ENCODE measurements at places on chromosomes 6 and 20.

- no peaks in the 10 kb centered on the region for H3K4me1 ChIP-seq
- DNase-seq, result no peak
- no peaks in the 10 kb centered on the region for H3K36me3 ChIP-seq
- no peak overlapping the region for H3K4me3 ChIP-seq
- H3K27ac ChIP-seq, result no peak overlapping the region
Measured at GRCh38 chr6:155498370-155498769, 42.7 kb upstream of the NOX3 start.

DNA sequence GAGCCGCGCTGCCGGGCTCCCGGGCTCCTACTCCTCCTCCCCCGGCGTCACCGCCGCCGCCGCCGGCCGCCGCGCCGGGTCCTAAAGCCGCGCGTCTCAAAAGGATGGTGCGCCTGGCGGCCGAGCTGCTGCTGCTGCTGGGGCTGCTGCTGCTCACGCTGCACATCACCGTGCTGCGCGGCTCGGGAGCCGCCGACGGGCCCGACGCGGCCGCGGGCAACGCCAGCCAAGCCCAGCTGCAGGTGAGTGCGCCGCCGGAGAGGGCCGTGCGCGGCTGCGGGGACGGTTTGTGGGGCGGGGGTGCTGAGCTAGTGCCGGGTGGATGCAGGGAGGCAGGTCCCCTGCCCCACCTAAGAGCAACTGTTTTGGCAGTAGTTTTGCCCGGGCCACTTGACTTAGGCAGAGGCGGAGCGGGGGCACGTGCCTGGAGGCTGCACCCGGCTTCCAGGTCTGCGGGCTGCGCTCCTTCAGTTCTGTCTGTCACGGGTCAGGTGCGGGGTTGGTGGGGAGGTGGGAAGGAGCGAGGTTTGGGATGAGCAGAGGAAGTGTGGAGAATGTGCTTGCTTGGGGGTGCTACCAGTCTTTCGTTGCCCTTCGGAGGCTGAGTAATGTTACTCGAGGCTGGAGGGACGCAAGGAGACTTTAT is 722 bp downstream of the ISM1 start:
- peak; percentile 48 for DNase-seq
- peak overlapping the region; percentile 25 for H3K27ac ChIP-seq
- peaks cover 9% of the 10 kb centered on the region for H3K4me1 ChIP-seq
- H3K27me3 ChIP-seq, result peaks cover 4% of the 10 kb centered on the region

DNA sequence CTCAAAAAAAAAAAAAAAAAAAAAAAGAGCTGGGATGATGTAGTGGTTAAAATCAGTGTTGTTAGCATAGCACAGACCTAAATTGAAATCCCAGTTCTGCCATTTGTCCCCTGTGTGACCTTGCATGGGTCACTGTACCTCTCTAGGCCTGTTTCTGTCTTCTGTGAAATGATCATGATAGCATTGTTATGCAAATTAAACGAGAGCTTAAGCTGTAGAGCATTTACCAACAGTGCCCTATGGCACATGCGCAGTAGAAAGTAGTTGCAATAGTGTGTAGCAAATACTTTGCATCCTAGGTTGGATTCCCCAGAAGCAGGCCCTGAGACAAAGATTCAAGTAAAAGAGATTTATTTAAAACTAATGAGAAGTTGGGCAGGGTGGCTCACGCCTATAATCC is 7.3 kb downstream of the PSORS1C2 start:
- H3K36me3 ChIP-seq, result no peaks in the 10 kb centered on the region
- no peak for DNase-seq
- H3K4me1 ChIP-seq, result no peaks in the 10 kb centered on the region
- H3K27ac ChIP-seq, result no peak overlapping the region
- H3K4me3 ChIP-seq, result no peak overlapping the region
- no peaks in the 10 kb centered on the region for H3K27me3 ChIP-seq

- H3K4me3 ChIP-seq, result no peak overlapping the region
- H3K27ac ChIP-seq, result no peak overlapping the region
- H3K27me3 ChIP-seq, result no peaks in the 10 kb centered on the region
- H3K36me3 ChIP-seq, result no peaks in the 10 kb centered on the region
- no peaks in the 10 kb centered on the region for H3K4me1 ChIP-seq
- DNase-seq, result no peak
Measured at GRCh38 chr6:140225701-140226436, 851.4 kb upstream of the CITED2 start.

DNA sequence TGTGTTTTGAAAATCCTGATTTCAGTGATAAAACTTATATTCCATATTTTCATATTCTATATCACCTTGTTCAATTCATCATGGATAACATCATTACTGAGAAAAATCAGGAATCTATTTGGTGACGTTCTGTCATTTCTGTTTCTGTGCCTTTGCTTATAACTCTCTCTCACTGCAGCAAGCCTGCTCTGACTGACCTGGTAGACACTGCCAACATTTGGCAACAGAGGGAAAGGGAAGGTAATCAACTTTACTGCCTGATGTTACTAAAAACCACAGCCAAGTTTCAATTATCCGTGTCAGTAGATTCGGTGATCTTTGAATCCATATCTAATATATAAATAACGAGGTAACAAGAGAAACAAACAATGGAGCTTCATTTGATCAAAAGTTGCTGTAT is 501.9 kb downstream of the LMBRD1 start:
- no peaks in the 10 kb centered on the region for H3K4me1 ChIP-seq
- no peak overlapping the region for H3K27ac ChIP-seq
- H3K36me3 ChIP-seq, result no peaks in the 10 kb centered on the region
- H3K4me3 ChIP-seq, result no peak overlapping the region
- no peaks in the 10 kb centered on the region for H3K27me3 ChIP-seq

DNA sequence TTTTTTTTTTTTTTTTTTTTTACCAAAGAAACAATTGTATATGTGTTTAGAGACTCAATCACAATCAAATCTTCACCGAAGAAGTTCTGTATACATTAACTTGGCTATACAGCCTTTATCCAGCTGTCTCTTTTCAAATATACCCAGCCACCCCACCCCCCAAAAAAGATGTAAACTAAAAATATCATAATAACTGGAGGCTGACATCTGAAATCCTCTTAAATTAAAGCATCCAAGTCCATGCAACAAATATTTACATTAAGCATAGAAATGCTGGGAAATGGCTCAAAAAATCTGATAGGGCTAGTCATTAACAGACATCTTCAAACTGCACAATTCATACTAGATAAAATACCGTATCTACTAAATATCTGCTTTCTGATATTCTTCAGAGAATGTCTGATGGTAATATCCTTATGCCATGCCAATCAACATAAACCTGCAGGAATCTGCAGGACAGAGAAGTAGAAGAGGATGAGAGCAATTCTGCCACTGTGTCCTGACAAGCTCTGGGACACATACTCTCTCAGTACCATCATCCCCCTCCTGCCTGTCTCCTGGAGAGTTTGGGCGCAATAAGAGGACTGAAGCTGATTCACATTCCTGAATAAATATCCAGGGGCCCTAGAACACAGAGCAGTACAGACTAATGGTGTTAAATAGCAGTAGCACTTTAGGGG is 152.4 kb downstream of the KIF6 start:
- DNase-seq, result no peak
- no peaks in the 10 kb centered on the region for H3K4me1 ChIP-seq
- no peak overlapping the region for H3K4me3 ChIP-seq

DNA sequence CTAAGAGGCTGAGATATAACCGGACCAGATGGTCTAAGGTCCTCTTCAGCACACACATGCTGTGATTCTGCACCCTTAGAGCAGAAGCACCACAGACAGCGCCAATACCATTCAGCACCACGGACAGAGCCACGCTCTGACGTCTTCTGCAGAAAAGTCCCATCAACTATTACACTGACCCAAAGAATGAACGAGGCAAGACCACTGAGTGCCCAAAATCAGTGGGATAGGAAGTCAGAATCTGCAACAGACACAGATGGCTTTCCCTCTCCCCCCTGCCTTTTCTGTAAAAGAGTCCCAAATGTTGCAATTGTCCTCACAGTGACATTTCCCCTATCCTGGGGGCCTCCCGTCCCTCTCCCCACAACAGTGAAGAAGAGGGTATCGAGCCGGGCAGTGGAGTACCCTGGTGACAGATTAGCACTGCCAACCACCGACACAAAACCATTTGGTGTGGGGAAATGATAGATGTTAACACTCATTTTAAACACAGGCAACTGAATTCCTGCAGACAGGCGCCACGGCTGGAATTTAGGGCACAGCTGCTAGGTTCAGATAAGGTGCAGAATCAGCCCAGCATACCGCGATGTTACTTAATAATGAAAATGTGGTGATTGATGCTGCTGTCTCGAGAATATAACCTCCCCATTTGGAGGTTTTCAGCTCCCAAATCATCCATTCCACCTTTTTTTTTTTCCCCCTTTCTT is 66.6 kb upstream of the CTNNBL1 start:
- H3K4me1 ChIP-seq, result no peaks in the 10 kb centered on the region
- H3K36me3 ChIP-seq, result no peaks in the 10 kb centered on the region
- H3K27ac ChIP-seq, result no peak overlapping the region

DNA sequence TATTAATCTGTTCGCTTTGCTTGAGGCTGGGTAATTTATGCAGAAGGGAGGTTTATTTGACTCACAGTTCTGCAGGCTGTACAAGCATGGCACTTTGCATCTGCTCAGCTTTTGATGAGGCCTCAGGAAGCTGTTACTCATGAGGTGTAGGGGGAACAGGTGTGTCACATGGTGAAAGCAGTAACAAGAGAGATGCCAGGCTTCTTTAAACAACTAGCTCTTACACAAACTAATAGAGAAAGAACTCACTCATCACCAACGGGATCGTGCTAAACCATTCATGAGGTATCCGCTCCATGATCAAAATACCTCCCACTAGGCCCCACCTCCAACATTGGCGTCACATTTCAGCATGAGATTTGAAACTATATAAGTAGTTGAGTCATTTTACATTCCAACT is 34.4 kb upstream of the GCLC start:
- H3K4me3 ChIP-seq, result no peak overlapping the region
- H3K4me1 ChIP-seq, result no peaks in the 10 kb centered on the region
- no peak for DNase-seq
- no peak overlapping the region for H3K27ac ChIP-seq
- no peaks in the 10 kb centered on the region for H3K27me3 ChIP-seq

DNA sequence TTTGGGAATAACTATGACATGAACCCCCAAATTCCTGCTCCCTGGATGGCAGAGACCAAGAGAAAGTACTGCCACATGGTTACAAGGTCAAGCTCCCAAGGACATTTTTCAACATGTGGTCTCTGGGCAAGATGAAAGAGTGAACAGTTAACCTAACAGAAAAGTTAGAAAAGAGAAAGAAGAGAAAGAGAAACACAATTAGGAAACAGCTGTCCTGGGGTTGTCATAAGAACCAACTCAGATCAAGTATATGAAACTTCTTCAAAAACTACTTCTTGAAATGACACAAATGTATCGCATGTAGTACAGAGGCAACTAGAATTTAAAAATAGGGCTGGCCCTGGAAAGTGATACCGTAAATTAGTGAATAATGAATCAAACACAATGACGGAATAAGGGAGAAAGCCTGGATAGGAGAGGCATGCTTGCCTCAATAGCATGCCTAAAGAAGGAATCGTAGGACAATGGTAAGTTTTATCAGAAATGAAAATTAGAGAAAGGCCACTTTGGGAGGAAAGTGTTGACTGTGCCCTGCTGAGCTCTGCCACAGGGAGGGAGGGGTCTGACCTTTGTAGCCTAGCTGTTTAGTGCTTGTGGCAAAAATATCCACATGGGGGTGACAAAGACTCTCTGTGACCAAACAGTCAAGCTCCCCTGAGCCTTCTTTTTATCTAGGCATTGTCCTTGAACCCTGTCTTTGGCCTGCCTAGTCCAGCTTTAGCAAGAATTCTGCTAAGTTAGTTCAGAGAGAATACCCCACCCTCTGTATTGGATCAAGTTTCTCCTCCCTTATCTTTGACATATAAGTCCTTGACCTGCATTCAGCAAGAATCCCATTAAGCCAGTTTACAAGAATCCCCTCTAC is 4.3 kb upstream of the DCBLD1 start:
- H3K36me3 ChIP-seq, result no peaks in the 10 kb centered on the region
- no peak overlapping the region for H3K27ac ChIP-seq

DNA sequence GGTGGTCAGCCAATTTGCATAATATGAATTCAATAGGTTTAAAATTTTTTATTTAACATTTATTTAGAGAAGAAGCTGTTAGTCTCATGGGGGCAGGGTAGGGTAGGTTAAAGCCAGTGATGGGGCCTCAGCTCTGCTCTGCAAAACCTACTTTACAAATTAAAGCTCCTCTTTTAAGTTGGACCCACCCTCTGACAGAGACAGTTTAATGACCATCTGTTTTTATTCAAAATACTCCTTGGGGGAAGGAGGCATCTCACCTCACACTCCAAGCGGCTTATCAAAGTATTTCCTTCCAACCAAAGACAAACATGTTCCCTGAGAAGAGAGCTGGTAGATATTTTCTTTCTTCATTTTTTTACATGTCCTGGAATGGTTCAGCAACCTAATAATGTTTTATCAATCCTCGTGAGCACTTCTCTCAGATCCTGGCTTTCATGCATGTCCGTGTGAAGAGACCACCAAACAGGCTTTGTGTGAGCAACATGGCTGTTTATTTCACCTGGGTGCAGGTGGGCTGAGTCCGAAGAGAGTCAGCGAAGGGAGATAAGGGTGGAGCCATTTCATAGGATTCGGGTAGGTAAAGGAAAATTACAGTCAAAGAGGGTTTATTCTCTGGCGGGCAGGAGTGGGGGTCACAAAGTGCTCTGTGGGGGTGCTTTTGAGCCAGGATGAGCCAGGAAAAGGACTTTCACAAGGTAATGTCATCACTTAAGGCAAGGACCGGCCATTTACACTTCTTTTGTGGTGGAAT is 184.7 kb downstream of the GJA1 start:
- no peak overlapping the region for H3K4me3 ChIP-seq
- no peaks in the 10 kb centered on the region for H3K36me3 ChIP-seq
- no peak overlapping the region for H3K27ac ChIP-seq
- no peaks in the 10 kb centered on the region for H3K27me3 ChIP-seq
- H3K4me1 ChIP-seq, result no peaks in the 10 kb centered on the region

DNA sequence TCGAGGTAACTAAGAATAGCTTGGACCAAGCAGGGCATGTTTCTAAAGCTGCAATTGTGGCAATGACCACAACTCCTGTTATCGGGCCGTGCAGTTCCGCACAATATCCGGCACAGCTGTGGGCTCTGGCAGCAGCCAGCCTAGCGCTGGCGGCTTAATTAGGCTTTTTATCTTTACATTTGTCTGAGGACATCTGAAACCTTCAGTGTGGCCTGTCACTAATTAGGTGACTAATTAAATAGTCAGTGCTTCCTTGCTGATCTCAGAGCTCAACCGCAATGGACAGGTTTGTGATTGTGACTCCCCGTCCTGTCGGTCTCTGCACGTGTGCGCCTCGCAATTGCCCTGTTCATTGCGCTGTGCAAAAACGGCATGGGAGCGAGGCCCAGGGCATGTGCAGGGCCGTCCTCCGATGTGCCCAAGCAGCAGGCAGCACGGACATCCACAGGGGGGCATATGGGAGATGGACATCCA is 134.8 kb upstream of the INSM1 start:
- H3K4me1 ChIP-seq, result no peaks in the 10 kb centered on the region
- DNase-seq, result no peak
- H3K27me3 ChIP-seq, result peaks cover 5% of the 10 kb centered on the region
- H3K4me3 ChIP-seq, result no peak overlapping the region
- H3K27ac ChIP-seq, result no peak overlapping the region

DNA sequence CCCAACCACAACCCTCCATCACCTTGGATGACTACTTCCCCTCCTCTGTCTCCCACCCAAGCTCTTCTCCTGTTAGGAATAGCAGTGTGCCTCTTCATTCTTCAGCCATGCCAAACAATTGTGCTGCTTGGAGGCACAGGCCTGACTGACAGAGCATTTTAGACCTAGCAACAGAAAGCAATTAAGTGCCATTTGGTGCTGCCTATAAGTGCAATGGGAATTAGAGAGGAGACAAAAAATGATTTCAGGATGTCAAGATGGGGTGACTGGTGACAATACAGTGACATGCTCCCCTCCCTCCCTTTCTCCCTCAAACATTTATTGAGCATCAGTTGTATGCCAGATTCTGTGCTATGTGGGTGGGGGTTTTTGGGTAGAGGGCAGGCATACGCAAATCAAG is 322.6 kb upstream of the MOCS1 start:
- no peaks in the 10 kb centered on the region for H3K4me1 ChIP-seq
- DNase-seq, result no peak
- no peak overlapping the region for H3K27ac ChIP-seq
- no peaks in the 10 kb centered on the region for H3K36me3 ChIP-seq
- no peak overlapping the region for H3K4me3 ChIP-seq
